ENCODE measurements at places on chromosomes 6 and 20.

DNA sequence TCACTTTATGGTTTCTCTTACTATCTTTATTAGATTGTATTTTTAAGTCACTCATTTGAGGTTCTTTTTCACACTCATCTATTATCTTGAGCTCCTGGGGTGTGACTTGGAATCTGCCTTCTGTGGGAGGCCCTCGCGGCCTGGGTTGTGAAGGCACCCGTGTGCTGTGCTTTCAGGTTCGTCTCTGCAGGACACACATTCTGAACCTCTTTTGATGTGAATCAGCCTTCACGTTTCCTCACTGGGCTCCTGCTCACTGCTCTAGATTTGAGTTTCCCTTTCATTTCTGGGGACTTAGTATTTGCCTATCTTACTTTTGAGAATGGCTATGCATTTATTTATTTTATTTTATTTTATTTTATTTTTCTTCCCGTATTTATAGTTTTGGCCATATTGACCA lies 97.8 kb downstream of the PACRG start:
- DNase-seq: no peak

DNA sequence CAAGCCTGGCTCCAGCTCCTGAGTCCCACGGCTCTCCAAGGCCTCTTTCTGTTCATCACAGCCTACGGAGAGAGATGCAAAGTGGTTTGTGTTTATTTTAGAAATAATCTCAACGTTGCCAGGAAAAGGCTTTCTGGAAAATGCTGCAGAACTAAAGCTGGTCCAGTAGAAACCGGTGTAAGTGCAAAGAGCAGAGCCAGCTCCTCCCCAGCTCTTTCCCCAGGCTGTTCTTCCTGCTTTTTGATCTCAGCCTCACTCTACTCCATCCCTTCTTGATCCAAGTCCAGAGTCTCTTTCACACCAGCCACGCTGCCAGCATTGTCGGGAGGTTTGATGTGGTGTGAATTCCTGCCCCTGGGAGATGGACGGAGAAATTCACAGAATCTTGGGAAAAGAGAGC lies 69.8 kb downstream of the TMEM170B start:
- no peak for DNase-seq

- no peak for DNase-seq
These were observed 40.0 kb downstream of the SLC22A1 start for GRCh38 chr6:160161647-160161986.

DNA sequence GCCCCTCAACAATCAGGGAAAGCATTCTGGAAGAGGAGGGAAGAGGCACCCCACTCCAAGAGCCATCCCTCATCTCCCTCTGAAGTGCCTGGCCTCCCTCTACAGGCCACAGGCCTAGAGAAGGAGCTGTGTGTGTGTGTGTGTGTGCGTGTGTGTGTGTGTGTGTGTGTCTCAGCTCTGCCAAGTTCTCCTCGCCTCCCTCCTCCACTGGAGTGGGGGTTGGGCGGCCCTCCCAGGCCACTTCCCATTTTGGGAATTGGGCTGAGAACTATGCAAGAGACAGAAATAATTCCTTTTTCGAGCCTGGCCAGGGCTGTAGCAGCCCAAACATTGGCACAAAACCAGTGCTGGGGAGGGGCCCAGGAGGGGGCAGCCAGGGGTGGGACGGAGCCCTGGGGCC lies 35.7 kb downstream of the KCNB1 start:
- DNase-seq: no peak

DNA sequence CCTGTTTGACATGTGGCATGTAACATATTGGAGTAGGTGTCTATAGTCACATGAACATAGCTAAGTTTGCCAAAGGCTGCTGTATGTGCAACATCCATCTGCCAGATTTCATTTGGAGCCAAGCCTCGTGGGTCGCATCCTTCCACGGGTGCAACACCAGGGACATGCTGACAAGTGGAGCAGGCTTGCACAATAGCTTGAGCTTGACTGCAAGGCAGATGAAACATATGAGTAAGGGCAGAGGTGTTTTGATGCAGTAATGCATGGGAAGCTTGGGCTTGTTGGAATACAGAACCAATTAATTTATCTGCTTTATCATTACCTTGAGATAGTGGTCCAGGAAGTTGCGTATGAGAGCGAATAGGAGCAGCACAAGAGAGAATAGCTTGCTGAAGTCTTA lies 74.1 kb upstream of the BTN3A2 start:
- no peak for DNase-seq

- DNase-seq: no peak
These were observed 15.3 kb downstream of the PRDM1 start for GRCh38 chr6:106101466-106101865.

- DNase-seq: no peak
These were observed 2.1 kb downstream of the HIVEP1 start for GRCh38 chr6:12014027-12014872.

- no peak for DNase-seq
These were observed 7.9 kb upstream of the SDCBP2 start for GRCh38 chr20:1336699-1337367.

DNA sequence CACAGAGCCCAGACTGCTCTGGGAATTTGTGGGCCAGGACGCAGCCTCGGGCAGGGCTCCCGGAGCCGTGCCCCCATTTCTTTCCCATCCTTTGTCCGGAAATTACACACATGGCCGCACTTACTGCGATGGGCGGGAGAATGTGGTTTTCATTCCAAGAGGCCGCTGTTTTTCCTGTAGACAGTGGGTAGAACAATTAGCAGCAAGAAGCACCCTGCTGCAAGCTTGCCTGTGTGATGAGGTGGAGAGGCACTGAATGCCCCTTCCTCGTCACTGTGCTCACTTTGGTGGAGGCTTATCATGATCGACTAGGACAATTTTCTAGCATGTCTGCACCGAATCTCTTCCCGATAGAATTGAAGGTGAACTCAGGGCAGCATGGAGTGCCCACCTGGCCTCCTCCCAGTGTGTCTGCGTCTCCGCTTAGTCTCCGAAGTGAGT lies 102.8 kb downstream of the DACT2 start:
- no peak for DNase-seq

GRCh38 chr20:40807821-40808170 lies 118.8 kb upstream of the MAFB start:
- no peak for DNase-seq

DNA sequence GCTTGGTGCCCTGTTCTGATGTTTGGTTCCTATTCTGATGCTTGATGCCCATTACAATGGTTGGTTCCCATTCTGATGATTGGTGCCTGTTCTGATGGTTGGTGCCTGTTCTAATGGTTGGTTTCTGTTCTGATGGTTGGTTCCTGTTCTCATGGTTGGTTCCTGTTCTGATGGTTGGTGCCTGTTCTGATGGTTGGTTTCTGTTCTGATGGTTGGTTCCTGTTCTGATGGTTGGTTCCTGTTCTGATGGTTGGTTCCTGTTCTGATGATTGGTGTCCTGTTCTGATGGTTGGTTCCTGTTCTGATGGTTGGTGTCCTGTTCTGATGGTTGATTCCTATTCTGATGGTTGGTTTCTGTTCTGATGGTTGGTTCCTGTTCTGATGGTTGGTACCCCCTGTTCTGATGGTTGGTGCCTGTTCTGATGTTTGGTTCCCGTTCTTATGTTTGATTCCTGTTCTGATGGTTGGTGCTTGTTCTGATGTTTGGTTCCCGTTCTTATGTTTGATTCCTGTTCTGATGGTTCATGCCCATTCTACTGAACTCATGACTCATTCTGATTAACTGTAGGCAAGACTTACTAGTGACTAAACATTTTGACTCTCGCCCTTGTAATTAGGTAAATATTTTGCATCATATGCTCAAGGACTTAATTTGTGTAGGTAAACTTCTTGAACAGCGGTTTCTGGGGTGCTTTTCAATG lies 146.2 kb downstream of the DLL1 start:
- DNase-seq: no peak

GRCh38 chr6:7134999-7135745 lies 27.4 kb downstream of the RREB1 start:
- no peak for DNase-seq

DNA sequence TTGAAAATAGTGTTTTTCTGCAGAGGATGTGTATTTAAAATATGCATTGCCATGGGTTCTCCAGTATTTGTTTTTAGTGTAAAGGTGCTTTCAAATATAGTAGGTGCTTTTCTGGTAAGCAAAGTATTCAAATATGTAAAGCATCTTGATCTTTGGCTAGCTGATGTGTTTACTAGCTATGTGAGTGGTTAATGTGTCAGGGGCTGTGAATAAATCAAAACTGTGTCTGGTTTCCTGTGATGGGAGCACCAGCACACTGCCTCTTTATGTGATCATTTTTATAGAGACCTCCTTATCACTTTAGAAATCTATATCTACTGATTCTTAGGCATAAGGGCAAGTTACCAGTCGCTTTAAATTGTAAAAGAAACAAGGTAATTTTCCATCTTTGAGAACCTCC lies 388.9 kb upstream of the MAN1A1 start:
- DNase-seq: no peak
